ENCODE measurements at places on chromosomes 7 and 10.

DNA sequence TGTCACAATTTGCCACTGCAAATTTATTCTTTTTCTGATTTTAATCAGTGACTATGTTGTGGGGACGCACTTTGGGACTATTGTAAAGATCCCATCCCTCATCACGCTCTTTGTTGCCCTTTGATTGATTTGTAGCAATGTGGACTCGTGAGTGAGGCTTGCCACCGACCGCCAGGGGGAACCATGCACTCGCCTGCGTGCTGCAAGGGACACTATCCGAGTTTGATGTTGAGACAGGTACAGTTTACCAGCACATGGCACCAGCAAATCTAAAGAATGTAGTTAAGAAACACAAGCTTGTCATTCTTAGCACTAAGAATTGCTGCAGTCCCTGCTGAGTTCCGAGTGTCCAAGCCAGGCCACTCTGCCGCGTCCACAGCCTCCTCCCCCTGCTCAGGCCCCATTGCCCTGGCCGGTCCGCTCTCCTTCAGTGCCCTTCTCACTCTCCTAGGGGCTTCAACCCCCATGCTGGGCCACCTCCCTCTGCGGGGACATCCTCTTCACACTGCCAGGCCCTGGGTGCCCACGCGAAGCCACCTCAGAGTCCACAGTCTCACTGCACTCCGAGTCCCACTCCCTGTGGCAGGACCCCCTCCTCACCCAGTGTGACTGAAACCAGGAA is 2.0 kb upstream of the SFTPA2 start:
- DNase-seq: peak; percentile 59

DNA sequence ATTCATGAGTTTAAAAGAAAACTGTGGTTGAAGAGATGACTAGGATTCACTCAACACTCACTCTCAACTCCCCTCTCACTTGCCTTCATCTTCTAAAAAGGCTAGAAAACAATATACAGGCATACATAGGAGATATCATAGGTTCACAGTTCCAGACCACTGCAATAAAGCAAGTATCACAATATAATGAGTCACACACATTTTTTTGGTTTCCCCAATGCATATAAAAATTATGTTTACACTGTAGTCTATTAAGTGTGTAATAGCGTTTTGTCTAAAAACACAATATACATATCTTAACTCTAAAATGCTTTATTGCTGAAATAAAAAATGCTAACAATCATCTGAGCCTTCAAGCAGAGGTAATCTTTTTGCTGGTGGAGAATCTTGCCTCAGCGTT is 104.9 kb upstream of the PDE1C start:
- DNase-seq: no peak

DNA sequence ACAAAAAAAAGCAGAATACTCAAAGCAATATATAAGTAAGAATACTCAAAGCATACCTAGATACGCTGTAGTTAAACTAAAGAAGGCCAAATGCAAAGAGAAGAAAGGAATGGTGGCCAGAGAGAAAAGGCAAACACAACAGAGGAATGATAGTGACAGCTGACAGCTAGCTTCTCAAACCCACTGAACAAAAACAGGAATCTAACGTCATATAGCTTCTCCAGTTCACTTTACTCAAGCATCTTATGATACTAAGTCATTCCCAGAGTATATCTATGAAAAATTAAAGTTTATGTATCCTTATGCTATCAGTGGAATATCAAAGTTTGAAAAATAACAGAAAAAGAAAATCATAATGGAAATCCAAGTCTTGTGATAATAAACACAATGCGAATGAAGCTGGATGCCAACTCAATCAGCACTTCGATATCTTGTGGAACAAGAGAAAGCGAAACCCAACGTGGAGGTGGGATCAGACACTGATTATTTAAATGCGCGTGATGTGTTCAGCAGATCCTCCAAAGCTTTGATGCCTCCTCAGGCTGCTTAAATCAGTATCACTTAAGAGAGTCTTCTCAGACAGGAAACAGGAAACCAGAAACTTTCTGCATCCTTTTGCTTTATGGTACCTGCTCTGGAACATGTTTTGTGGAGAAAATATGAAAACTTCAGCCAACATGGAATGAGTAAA is 102.8 kb downstream of the PIP4K2A start:
- DNase-seq: no peak

DNA sequence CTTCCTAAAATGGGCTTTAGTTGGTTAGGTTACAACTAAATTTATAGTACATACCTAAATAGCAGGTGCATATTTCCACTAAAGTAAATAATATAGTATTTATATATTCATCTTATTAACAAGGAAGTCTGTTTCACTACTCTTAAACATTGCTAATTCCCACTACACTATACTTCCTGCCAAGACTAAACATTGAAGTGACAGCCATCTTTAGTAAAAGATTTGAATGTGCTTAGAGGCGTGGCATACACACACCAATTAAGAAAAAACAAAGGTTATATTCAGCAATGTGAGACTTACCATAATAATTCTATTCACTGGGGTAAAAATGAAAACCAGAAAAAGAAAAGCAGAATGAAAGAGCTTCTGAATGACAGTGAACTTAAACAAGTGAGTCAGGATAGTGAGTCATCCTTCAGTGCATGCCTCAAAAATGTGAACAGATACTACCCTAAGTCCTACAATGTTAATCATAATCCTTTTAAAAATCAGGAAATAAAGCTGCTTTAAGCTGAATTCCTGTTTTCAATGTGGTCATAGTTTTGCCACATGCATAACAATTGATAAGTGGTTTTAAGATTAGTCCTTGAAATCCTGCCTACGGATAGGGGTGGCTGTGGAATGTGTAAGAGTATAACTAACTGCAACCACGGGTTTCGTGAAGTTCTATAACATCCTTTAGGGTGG is 59.4 kb downstream of the USP6NL start:
- DNase-seq: no peak

DNA sequence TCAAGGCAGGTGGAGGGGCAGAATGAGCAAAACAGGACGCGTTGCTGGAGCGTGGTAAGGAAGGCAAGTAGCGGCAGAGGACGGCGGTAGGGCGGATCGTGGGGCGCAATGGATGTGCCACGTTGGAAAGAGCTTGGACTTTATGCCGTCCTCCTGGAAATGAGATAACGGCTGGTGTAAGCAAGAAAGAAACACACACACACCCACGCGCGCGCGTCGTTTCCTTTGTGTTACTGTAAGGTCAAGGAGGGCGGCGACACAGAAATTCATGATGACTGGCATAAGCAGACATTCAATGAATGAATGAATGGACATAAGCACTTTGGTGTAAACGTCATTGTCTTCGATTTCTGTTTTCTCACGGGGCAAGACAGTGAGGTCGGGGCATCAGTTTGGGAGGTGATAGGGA is 683 bp upstream of the ENTPD7 start:
- no peak for DNase-seq

- DNase-seq: peak; percentile 62
Observed at GRCh38 chr10:23343591-23344240, 881 bp downstream of the C10orf67 start.

GRCh38 chr10:29646960-29647461 is 12.2 kb upstream of the SVIL start:
- no peak for DNase-seq

DNA sequence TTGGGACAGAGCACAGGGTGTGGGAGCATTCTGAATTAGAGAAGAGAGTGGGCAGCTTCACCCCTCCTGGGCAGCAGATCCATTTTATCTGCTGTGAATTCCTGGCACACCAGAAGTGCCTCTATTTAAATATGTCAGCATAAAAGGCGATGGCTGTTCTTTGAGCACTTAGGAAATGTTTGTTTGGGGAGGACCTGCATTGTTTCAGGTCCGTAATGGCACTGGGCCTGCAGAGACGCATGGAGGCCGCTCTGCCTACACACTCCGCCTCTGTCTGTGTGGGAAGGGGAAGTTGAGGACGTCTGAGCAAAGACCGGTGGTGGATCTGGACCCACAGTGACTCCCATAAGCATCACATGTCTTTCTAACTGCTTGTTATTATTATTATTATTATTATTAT is 253.2 kb downstream of the CAMK1D start:
- DNase-seq: peak; percentile 25

GRCh38 chr7:47335557-47336471 is 246.1 kb downstream of the TNS3 start:
- DNase-seq: no peak

DNA sequence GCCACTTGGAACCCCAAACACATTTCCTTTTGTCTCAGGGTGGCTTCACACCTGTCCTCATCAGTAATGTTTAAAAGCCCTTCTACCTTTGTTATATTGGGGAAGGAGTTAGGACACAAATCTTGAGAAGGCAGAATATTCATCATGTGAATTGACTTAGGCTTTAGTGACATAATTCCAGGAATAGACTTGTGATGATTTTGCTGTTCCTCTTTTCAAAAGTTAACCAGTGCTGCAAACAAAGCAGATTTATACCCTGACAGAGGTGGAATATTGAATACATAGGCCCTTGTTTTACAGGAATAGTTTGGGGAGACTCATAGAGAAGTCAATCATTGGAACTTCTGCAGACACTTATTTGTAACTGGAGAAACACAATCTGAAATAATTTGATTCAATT is 27.0 kb downstream of the ZNF786 start:
- DNase-seq: no peak

DNA sequence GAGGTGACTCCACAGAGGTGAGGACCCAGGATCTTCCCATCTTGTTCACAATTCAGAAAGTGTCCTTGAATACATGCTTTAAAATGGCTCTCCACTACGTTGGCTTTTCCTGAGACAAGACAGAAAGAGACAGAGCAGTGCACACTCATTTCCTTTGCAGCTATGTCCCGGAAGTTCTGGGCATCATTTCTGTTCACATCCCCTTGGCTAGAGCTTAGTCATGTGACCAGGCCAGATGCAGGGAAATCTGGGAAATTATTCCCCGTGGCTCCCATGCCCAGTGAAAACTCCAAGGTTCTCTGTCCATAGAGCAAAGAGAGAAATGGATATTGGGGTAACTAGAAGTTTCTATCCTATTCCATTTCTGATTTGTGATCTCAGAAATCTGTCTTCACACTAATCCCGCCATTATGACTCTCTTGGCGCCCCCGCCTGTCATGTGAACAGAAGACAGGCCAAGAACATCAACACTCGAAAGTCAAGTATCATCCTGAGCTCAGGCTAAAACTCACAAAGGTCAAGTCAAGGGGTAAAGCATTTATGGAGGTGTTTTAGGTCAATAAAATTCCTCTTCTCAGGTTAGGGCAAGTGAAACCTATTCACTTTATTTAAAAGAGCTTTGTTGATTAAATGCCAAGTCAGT is 251.4 kb upstream of the HABP2 start:
- no peak for DNase-seq

DNA sequence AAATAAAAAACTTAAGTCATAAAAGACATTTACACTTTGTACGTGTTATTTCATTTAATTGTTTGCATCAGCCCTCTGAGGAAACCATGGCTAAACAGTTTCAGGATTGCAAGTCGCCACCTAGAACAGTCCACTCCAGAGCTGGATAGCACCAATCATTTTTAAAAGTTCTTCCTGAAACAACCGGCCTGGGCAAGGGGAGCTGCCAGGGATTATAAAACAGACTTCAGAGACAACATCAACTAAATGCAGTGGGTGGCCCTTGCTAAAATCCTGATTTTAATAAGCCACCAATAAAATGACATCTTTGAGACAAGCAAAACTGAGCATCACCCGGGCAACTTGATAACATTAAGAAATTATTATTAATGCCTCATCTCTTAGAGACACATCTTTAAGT is 13.5 kb downstream of the DLG5 start:
- DNase-seq: no peak

DNA sequence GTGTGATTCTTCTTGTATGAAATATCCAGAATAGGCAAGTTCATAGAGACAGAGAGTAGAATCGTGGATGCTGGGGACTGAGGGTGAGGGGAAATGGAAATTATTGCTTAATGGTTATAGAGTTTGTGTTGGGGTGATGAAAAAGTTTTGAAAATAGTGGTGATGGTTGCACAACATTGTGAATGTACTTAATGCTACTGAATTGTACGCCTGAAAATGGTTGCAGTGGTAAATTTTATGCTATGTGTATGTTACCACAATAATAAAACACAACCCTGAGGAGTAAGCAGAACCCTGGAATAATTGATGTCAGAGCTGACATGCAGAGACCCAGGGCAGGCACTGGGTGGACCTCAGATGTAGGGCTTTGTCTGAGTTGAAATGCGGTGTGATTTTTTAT is 57.6 kb downstream of the TACR2 start:
- no peak for DNase-seq

DNA sequence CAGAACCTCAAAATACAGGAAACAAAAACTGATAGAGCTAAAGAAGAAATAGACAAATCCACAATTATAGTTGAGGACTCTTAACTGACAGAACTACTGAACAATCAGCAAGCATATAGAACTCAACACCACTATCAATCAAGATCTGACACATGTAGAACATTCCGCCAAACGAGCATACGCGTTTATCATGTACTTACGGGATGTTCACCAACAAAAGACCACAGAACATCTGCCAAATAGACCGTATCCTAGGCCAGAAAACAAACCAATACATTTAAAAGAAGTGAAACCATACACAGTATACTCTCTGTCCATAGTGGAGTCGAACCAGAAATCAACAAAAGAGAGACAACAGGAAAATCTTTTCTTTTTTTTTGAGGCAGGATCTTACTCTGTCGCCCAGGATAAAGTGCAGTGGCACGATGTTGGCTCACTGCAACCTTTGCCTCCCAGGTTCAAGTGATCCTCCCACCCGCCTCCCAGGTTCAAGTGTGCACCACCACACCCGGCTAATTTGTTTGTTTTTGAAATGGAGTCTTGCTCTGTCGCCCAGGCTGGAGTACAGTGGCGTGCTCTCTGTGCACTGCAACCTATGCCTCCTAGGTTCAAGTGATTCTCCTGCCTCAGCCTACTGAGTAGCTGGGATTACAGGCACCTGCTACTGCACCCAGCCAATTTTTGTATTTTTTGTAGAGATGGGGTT is 5.1 kb downstream of the GNA12 start:
- DNase-seq: no peak

DNA sequence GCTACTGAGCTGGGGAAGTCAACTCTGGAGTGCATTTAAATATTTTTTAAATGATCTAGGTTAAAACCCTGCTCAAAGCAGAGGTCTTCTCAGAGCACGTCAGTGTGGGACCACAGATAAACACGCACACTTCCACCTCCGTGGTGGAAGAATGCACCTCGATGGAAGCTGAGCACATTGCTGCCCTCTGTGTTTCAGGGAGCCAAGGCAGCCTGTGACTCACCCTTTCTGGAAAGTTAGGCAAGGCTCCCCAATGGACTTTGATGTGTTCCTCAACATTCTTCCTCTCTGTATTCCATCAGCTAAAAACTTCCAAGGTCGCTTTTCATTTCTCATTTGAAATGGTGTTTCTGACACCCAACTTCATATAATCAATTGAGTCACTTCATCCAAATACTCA is 170.8 kb upstream of the KMT2E start:
- no peak for DNase-seq

GRCh38 chr7:83655951-83656556 is 7.1 kb upstream of the SEMA3E start:
- DNase-seq: no peak

DNA sequence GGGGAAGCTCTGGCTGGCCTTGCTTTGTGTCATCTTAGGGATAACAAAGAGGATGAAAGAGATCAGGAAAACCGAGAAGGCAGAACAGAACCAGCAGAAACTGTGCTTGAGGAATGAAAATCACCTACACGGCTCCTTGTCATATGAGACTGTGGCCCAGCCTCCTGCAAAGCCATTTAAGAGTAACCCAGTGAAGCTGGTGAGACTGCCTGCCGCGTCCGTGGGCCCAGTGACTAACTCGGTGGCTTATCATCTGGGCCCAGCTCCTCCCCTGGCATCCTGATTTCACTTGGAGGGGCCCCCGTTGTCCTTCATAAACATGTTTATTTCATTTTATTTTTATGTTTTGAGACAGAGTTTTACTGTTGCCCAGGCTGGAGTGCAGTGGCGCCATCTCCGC is 30.7 kb downstream of the HTRA1 start:
- no peak for DNase-seq

- no peak for DNase-seq
Observed at GRCh38 chr10:117204316-117204715, 7.0 kb downstream of the KCNK18 start.

All from NCI-H774 (cell line).